GM04504 (cell line): ENCODE measurements at places on chromosomes 1 and 21.
A peak's percentile ranks its signal among the peaks of the same experiment; 100 is the strongest.

DNA sequence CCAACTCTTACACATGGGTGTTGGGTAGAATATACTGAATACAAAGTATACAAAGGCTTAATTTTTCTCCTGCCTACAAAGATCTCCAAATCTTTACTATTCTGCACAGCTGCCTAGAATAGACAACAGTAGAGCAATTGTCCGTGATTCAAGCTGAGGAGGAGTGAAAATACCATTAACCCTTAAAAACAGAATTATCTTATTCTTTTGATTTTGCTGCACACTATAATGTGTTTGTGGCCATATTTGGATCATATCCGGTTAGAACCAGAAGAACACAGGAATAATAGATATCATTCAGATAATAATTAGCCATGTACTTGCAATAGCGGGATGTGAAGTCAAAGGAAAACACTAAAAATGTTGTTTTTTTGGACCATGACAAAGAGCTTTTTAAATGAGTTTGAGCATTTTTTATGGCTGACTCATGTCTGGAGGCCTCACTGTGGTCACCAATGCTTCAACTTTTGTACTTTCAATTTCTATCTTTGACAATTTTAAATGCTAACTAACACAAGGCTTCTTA is 197.6 kb upstream of the FOXD3 start:
- peak; percentile 50 for DNase-seq

DNA sequence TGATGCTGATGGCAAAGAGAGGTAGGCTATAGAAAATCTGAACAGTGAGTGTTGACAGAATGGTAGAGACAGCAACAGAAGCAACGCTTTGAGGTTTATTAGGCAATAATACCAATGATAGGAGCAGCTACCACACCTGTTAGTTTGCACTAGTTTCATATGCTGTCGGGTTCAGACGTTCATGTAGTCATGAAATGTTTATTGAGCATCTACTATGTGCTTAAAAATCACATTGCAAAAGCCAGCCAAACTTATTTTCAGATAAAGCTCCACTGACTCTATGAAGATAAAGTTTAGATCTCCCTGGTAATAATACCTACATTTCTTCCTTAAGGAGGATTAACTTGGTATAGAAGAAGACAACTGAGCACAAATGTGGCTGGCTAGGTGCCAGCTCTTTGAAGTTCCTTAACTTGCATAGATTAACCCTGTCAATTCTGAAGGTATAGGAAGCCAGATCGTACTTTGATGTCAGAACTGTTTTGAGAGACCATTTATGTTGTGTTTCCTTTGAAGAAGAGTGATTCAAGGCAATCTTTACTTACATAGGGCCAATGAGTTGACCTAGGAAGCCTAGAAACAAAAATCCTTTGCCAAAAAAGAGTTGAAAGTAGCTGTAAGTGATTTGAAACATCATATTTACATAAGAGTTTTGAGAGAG is 71.5 kb downstream of the DISP1 start:
- DNase-seq: no peak

DNA sequence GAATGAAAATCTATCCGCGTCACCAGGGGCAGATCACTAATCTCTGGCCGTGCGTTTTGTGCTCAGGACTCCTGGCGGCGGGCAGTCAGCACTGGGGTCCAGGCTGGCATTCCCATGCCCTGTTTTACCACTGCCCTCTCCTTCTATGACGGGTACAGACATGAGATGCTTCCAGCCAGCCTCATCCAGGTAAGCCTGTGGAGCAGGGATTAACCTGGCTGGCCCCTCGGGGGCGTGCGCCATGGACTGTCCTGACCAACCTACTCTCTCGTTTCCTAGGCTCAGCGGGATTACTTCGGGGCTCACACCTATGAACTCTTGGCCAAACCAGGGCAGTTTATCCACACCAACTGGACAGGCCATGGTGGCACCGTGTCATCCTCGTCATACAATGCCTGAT is 10.9 kb upstream of the CENPS start:
- no peak for DNase-seq

- no peak for DNase-seq
Measured at GRCh38 chr1:172394141-172394751, 26.2 kb upstream of the C1orf105 start.
